ENCODE measurements at places on chromosomes 1 and 21.

DNA sequence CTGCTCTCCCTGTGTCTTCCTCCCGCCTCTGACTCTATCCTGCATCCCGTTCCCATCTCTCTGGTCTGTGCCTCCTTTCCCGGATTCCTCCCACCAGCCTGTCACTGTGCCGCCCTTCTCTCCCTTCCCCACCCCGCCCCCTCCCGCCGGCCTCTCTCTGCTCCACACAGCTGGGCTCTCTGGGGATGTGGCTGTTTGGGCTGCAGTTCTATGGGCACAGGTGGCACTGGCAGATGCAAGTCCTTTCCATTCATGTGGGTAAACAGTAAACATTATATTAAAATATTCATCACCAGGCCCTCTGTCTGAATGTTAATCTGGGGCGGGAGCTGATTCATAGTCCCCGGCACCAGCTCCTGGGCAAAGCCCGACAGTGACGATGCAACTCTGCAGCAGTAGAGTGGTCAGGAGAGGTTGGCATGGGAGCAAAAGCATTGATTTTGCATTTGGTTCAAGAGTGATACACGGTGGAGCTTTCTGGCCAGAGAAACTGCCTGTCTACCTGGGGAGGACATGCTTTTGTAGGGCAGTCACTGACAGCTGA is 249.3 kb downstream of the TNR start:
- no peaks in the 10 kb centered on the region for H3K36me3 ChIP-seq
- no peak overlapping the region for H3K27ac ChIP-seq
- no peak overlapping the region for H3K4me3 ChIP-seq
- peaks cover 2% of the 10 kb centered on the region for H3K27me3 ChIP-seq

DNA sequence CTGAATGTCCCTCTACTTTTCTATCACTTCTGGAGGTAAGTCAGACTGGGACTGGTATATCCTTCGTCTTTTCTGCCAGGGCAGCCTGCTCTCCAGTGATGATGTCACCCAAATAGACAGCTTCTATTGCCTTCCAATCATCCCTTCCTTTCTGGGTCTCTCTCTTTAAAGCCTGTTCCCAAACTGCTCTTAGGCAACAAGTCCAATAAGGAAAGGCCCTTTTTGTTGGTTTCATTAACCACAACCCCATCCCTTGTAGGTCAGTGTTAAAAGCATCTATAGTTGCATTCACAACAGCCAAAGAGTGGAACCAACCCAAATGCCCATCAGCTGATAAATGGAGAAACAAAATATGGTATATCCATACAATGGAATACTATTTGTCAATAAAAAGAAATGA is 114.4 kb downstream of the CNIH3 start:
- no peaks in the 10 kb centered on the region for H3K36me3 ChIP-seq
- no peak overlapping the region for H3K27ac ChIP-seq
- DNase-seq: no peak
- H3K27me3 ChIP-seq: peaks cover 6% of the 10 kb centered on the region
- H3K4me3 ChIP-seq: no peak overlapping the region

DNA sequence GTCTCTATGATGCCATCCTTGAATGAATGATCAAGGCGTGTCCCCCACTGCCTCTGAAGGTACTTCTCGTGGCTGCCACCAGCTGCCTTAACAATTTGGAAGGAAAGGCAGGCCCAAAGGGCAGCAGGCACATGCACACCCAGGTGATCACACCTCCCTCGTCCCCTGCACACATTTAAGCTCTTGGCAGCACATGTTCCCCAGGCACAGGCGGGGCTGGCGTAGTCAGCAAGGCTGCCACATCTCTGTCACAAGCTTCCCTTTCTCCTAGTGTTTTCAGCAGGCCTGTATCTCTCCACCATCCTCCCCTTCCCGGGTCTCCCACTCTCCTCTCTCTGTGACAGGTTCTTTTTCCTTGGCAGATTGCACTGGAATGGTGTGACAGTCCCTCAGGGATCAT is 111.9 kb downstream of the CACNA1E start:
- no peak overlapping the region for H3K27ac ChIP-seq
- no peaks in the 10 kb centered on the region for H3K4me1 ChIP-seq
- no peak for DNase-seq

- H3K36me3 ChIP-seq: no peaks in the 10 kb centered on the region
- no peak for DNase-seq
- no peak overlapping the region for H3K27ac ChIP-seq
- no peak overlapping the region for H3K4me3 ChIP-seq
- peaks cover 17% of the 10 kb centered on the region for H3K27me3 ChIP-seq
- H3K4me1 ChIP-seq: no peaks in the 10 kb centered on the region
These were observed 122.2 kb upstream of the PDE4B start for GRCh38 chr1:65670518-65670917.

DNA sequence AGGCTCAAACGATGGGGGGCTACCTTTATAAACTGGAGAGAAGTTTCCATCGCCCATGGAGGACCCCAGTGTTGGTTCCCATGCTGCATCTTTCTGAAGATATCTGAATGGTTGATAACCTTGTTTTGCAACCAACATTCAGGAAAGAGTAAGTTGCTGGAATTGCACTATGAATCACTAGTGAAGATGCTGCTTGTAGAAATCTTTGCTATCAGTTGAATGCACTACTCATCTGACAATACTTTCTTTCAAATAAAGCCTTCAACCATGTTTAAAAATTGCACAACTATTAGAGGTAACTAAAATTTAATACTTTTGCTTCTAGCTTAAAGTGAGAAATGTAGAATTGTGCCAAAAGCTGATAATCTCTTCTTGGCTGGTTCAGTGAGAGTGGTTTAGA is 86.8 kb upstream of the HIVEP3 start:
- no peaks in the 10 kb centered on the region for H3K27me3 ChIP-seq
- H3K4me1 ChIP-seq: peaks cover 12% of the 10 kb centered on the region
- no peak overlapping the region for H3K27ac ChIP-seq
- H3K4me3 ChIP-seq: no peak overlapping the region
- H3K36me3 ChIP-seq: no peaks in the 10 kb centered on the region

- no peaks in the 10 kb centered on the region for H3K36me3 ChIP-seq
- H3K27ac ChIP-seq: no peak overlapping the region
- no peak overlapping the region for H3K4me3 ChIP-seq
- DNase-seq: no peak
- no peaks in the 10 kb centered on the region for H3K27me3 ChIP-seq
These were observed 54.0 kb upstream of the S1PR1 start for GRCh38 chr1:101182627-101183387.

- H3K27me3 ChIP-seq: no peaks in the 10 kb centered on the region
- H3K36me3 ChIP-seq: peaks cover 90% of the 10 kb centered on the region
- no peak overlapping the region for H3K4me3 ChIP-seq
- peaks cover 6% of the 10 kb centered on the region for H3K4me1 ChIP-seq
These were observed 10.6 kb upstream of the NADK start for GRCh38 chr1:1788646-1789431.

- H3K4me1 ChIP-seq: peaks cover 11% of the 10 kb centered on the region
- no peaks in the 10 kb centered on the region for H3K36me3 ChIP-seq
- peaks cover 3% of the 10 kb centered on the region for H3K27me3 ChIP-seq
- no peak overlapping the region for H3K27ac ChIP-seq
- H3K4me3 ChIP-seq: no peak overlapping the region
- DNase-seq: no peak
These were observed 18.2 kb downstream of the UCK2 start for GRCh38 chr1:165845569-165845968.

DNA sequence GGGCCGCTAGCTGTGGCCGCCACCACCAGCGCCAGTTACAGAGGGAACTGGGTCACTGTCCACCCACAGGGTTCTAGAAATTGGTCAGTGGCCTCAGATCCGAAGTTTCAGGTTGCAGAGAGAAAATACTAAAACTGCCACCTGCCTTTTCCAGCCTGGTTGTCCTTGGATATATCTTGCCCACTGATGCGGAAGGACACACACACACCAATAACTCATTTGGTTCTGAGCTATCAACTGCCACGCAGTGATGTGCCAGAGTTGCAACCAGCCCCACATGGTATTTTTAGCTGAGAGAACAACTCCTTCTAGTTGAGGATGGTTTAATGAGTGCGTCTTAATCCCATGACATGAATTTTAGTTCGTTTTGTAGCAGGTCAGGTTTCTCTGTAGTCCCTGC is 68.1 kb downstream of the SH3BGR start:
- no peak overlapping the region for H3K27ac ChIP-seq
- DNase-seq: no peak
- no peak overlapping the region for H3K4me3 ChIP-seq
- H3K27me3 ChIP-seq: peaks cover 3% of the 10 kb centered on the region
- peaks cover 2% of the 10 kb centered on the region for H3K36me3 ChIP-seq

- H3K27me3 ChIP-seq: no peaks in the 10 kb centered on the region
- no peak for DNase-seq
- no peak overlapping the region for H3K4me3 ChIP-seq
- H3K27ac ChIP-seq: no peak overlapping the region
- H3K36me3 ChIP-seq: no peaks in the 10 kb centered on the region
- H3K4me1 ChIP-seq: peaks cover 48% of the 10 kb centered on the region
These were observed 5.4 kb downstream of the SPEN start for GRCh38 chr1:15852828-15853302.

GRCh38 chr21:33650929-33651509 is 8.7 kb downstream of the ITSN1 start:
- H3K4me3 ChIP-seq: no peak overlapping the region
- no peaks in the 10 kb centered on the region for H3K36me3 ChIP-seq
- H3K4me1 ChIP-seq: no peaks in the 10 kb centered on the region
- no peak overlapping the region for H3K27ac ChIP-seq
- peaks cover 2% of the 10 kb centered on the region for H3K27me3 ChIP-seq

DNA sequence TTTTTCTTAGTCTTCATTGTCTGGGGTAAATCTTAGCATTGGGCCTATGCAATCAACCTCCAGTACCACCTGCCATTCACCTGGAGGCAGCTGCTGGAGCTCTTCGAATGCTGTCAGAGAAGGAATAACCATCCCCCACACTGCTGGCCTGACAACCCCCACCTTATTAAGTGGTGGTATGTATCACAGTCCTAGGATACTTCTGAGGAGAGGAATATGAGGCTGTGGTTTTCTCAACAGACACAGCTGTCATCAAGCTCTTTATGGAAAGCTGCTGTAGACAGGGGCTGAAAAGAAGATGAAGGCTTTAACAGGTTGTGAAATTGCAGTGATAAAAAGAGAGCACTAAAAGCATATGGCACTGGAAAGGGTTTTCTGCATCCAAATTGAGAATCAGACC is 61.7 kb downstream of the TSEN15 start:
- peaks cover 6% of the 10 kb centered on the region for H3K36me3 ChIP-seq
- DNase-seq: no peak
- no peaks in the 10 kb centered on the region for H3K27me3 ChIP-seq
- no peak overlapping the region for H3K4me3 ChIP-seq

GRCh38 chr21:46009951-46010705 is 28.6 kb downstream of the COL6A1 start:
- no peak overlapping the region for H3K4me3 ChIP-seq
- H3K27me3 ChIP-seq: no peaks in the 10 kb centered on the region
- H3K4me1 ChIP-seq: no peaks in the 10 kb centered on the region

DNA sequence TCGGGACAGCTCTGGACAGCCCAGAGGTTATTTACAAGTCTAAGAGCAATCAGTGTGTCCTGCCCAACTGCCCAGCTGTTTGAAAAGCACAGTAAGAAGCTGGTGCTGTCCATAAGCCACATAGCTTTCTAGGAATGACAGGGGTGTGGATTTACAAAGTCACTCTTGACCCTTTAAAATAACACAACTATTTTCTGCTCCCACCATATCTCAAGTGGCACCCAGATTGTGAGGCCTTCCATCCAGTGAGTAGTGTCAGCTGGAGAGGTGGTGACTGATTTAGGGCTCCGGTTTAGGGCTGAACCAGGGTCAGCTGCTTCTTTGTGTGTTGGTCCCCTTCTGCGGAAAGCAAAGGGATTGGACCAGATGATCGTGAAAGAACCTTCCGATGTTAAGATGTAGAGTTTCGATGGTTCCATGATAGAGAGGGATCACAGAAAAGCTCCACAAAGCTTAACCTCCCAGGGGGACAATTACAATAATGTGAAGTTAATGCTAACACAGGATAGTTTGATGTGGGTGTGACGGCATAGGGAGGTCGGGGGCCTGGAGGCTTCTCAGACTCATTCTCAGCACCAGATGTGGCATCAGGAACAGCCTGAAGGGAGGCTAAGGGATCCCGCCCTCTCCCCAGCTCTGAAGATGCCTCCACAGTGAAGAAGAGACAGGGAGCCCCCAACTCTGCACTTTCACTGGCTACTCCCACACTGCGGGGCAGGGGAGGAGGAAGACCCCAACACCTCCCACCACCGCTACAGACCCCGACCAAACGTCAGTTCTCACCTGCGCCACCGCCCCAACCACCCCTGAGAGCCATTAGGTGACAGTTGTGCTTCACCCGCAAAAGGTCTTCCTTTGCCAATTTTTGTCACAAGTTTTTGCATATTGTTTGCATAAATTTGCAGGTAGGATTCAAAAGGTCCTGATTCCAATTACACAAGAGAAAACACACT is 40.6 kb downstream of the LRRC3 start:
- peaks cover 16% of the 10 kb centered on the region for H3K27me3 ChIP-seq
- H3K36me3 ChIP-seq: peaks cover 8% of the 10 kb centered on the region
- H3K4me1 ChIP-seq: no peaks in the 10 kb centered on the region
- H3K27ac ChIP-seq: no peak overlapping the region
- H3K4me3 ChIP-seq: no peak overlapping the region
- DNase-seq: no peak

- no peaks in the 10 kb centered on the region for H3K4me1 ChIP-seq
- no peak overlapping the region for H3K27ac ChIP-seq
- DNase-seq: no peak
- no peak overlapping the region for H3K4me3 ChIP-seq
These were observed 7.7 kb downstream of the NENF start for GRCh38 chr1:212440419-212440818.

DNA sequence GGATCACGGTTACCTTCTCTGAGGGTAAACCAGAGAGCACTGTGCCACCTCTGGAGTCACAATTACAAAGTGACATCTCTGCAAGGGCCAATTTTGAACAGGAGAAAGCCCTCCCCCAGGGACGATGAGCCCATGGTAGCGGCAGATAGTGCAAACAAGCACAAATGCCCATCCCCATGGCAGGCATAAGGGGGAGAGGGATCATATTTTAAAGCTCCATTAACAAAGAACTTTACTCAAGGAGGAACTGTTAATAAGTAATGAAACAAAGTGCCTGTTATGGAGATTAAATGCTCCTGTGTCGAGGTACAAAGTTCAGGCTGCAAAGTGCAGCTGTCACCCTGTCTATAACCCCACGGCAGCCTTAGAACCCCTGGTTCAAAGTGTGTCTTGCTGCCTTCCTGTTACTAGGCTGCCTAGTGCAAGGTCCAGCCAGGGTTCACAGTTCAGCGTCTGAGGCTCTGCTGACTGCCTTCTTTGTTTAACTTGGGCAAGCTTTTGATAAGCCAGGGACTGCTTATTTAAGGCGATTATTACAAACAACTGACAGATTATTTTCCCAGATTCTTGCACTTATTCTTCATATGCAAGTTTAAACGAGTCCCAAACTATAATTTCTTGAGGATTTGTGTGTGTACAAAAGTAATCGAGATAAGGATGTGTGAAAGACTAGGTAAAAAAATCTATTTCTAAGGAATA is 75.7 kb upstream of the NRIP1 start:
- no peak for DNase-seq
- peaks cover 10% of the 10 kb centered on the region for H3K27me3 ChIP-seq
- no peak overlapping the region for H3K4me3 ChIP-seq
- H3K36me3 ChIP-seq: no peaks in the 10 kb centered on the region

GRCh38 chr1:235327559-235328270 is at the start of gene ARID4B:
ARID4B (minus strand) TSS chr1:235328179; CDS start chr1:235326919, 1,260 bp downstream.
- H3K27ac ChIP-seq: peak within 1 kb of the TSS; percentile 96
- H3K36me3 ChIP-seq: peaks cover 33% of the 10 kb centered on the region
- H3K27me3 ChIP-seq: no peaks in the 10 kb centered on the region
- H3K4me1 ChIP-seq: peaks cover 36% of the 10 kb centered on the region

- H3K27me3 ChIP-seq: no peaks in the 10 kb centered on the region
- H3K4me1 ChIP-seq: peaks cover 21% of the 10 kb centered on the region
- no peaks in the 10 kb centered on the region for H3K36me3 ChIP-seq
- peak; percentile 72 for DNase-seq
- peak overlapping the region; percentile 83 for H3K27ac ChIP-seq
- peak overlapping the region; percentile 89 for H3K4me3 ChIP-seq
These were observed 5.5 kb downstream of the RNF223 start for GRCh38 chr1:1068517-1069055.

Data from naive thymus-derived CD8-positive, alpha-beta T cell (primary cell).